OCI-LY7 (cell line): ENCODE measurements at places on chromosomes 7 and 10. TPM values are rescaled to one million over a fixed set of nuclear protein-coding genes. Genes with fewer than 3 reads are reported as not detected.

DNA sequence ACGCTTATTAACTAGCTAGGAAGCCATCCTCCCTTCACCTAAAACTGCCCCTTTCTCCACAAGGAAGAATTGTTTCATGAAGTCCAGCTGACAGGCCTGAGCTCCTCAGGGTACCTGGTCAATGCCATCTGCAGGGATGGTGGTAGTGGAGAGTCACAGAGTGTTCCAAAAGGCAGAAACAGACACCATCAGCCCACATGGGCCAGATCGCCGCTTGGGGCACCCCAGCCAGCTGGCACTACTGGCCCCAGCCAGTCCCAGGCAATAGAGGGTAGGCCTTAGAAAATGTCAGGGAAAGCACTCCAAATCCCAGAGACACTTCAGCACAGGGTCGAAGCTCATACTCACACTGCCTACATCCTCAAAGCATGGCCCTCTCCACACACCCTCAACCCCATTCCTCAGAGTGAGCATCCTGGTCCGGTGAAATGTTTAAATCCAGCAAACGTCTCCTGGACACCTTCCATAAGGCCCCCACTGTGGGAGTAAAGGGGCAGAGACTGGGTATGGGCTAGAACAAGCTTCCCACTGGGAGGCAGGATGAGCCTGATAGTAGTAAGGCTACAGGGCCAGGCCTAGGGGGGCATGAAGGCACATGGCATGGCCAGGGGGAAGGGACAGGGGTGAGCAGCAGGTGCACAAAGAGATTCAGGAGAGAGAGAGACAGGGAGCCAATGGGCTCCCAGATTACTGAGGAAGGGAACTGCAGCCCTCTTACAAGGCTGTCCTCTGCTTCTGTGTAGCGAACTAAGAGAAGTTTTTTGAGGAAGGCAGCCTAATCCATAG is 1.9 kb downstream of the LRRC20 start:
- DNase-seq = no peak

- no peak for DNase-seq
Observed at GRCh38 chr7:73707045-73707631, 12.3 kb downstream of the STX1A start.

DNA sequence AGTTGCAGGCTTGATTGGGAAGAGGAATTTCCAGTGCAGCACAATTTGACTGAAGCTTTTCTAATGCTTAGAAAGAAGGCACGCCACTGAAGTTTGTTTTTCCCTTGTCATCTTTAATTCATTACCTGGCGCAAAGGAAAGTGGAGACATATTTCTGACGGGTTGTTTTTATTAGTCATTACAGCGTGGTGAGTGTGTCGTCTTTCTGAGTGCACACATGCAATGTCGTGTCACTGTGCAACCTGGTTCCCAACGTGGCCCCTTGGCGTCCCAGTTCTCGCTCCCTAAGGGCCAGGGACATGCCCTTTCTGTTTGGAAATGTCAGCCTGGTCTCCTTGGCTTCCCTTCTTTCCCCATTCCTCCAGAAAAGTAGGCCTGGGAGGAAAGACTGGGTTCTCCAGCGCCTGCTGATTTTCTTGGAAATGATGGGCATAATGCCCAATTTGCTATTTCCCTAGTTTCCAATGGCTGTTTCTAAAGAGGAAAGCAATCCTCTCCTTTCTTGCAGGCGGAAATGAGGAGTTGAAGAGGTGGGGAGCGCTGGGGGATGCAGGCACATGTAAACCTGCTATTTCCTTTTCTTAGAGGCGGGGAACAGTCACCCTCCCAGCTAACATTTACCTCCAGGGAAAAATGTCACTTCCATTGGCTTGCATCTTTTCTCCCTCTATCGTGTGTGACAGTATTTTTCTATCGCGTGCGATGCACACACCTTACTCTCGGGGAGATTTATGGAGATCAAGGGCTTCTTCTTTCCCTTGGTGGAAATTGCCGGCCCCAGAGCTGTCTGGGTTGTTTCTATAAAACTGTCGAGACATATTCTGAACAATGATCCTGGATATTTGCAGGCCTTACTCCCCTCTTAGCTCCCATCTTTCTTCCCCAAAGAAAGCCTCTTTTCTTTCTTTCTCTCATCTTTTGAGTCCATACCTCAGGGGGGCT is 249.8 kb downstream of the ARHGAP12 start:
- no peak for DNase-seq

The UCMA gene
- not detected in 2 replicates for total RNA-seq

The CHRM2 gene
- total RNA-seq = not detected in 2 replicates

DNA sequence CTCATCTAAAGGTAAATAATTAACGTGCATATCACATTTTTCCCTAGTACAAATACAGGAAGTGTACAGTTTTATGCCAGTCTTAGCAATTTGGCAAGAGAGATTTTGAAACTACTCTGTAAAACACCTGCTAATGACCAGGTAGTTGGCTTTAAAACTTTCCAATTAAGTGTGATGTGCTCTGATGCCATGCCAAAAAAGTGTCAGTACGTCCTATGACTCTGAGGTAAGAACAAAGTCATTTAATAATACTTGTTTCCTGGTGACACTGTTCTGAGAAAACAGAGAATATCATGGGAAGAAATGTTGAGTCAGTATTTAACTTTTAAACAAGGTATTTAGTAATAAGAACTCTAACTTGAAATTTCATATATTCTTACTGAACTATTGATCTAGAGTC is 9.6 kb downstream of the PDZD8 start:
- no peak for DNase-seq

GRCh38 chr10:119344381-119344780 is 137.0 kb downstream of the GRK5 start:
- DNase-seq = no peak

DNA sequence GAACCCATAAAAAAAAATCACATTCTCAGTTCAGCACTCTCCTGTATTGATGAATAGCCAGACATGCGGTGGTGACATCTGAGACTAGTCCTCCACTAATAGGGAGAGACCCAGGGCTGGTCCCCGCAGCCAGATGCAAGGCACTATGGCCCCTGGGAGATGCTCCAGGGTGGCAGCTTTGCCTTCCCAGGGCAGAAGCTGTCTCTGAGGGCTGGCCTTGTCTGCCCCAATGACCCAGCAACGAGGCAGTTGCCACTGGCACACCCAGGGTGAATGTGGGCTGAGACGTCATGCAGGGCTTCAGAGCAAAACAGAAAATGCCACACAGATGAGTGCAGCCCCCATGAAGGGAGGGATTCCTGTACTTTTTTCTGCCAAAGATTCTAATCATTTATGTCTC is 50.1 kb upstream of the GDF10 start:
- DNase-seq = no peak
